Progenitor cell of endocrine pancreas (in vitro differentiated cells): ENCODE measurements at places on chromosomes 3 and 15.
A peak's percentile ranks its signal among the peaks of the same experiment; 100 is the strongest.

- no peak for DNase-seq
These were observed 17.4 kb downstream of the PLXNB1 start for GRCh38 chr3:48412375-48413001.

- DNase-seq: no peak
These were observed 20.3 kb downstream of the CHMP2B start for GRCh38 chr3:87247430-87247773.

DNA sequence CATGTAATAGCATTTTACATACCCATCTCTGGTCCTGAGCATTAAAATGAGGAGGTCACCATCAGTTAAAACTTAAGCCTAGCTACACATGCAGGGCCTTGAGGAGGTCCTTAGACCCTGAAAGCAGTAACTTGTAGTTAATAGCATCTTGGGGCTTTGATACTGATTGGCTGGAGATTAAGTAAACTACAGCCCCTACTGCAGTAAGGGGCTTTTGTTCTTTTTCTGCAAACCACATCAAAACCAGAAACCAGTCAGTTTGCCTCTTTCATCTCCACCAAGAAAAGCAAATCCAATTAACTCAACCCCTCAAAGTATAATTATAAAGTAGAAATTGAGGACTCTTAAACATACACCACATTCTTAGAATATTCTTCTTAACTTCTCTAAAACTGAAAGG lies 622.7 kb downstream of the ZPLD1 start:
- no peak for DNase-seq

- no peak for DNase-seq
These were observed 10.0 kb downstream of the FSTL1 start for GRCh38 chr3:120440762-120441161.

GRCh38 chr3:180881065-180881801 lies 31.2 kb upstream of the FXR1 start:
- DNase-seq: no peak

DNA sequence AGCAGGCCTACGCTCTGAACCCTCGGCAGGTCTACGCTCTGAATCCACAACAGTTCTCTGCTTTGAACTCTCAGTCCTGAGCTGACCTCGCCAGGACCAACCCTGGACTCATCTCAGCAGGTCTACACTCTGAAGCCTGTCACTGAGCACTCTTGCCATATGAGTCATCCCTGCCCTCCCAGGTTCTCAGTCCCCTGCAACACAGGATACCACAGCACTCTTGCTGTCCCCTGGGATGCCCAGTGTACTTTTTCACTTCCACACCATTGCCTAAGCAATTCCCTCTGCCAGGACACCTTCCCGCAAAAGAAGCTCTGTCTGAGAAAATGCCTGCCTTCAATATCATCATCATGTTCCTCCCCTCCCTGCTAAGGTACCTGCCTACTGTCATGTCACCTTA lies 42.0 kb downstream of the NUP210 start:
- DNase-seq: no peak

DNA sequence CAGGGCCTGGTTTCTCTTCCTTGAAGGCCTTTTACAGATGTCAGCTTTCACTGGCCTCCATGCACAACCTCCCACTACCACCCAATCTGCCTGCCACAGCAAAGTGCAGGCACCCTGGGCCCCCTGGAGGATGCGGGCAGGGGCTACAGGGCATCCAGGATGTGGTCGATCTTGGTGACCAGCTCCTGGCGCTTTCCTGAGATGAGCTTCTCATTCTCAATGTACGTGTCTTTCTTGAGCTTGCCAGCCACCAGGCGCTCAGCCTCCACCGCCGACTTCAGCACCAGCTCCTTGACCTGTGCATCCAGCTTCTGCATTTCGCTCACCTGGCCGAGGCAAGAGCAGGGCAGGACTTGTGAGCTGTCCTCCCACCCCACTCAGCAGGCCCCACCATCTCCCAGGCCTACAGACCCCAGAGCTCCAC lies 30.3 kb downstream of the RPN1 start:
- no peak for DNase-seq

GRCh38 chr3:10518506-10519150 lies 13.2 kb upstream of the ATP2B2 start:
- no peak for DNase-seq

- no peak for DNase-seq
These were observed 47.1 kb downstream of the TFG start for GRCh38 chr3:100756441-100756840.

- DNase-seq: no peak
These were observed 63.9 kb upstream of the HES1 start for GRCh38 chr3:194072097-194072428.

DNA sequence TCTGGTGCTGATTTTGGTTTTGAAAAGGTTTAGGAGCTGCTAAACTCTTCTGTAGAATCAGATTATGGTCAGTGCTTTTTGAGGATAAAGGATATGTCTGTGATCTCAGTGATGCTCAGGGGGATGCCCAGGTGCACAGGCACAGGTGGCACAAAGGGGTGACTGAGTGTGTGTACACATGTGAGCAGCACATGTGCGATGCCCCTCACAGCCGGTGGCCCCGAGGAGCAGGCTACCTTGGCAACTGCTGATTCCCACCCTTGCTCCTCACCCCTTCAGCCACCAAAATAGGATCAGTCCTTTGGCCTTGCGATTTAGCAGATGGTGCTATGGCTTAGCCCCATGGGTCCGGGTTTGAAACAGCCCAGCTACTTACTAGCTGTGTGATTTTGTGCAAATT lies 51.1 kb downstream of the POMGNT2 start:
- peak; percentile 1 for DNase-seq

DNA sequence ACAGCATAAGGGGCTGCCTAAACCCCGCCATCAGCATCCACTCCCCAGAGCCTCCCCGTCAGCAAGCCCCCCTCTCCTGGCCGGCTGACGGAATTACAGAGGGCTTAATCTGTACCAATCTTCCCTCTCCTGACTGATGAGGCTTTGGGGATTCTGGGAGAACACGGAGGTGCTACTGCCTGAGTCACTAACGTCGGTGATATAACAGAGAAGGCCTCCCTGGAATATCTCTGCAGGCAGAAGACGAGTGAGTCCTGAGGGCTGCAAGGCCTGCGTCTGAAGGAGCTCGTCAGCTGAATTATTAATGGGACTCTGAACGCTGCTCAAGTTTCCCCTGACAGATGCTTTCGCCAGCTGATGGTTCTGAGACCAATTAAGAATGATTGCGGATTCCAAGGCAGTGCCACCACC lies 147.7 kb downstream of the XXYLT1 start:
- DNase-seq: no peak

DNA sequence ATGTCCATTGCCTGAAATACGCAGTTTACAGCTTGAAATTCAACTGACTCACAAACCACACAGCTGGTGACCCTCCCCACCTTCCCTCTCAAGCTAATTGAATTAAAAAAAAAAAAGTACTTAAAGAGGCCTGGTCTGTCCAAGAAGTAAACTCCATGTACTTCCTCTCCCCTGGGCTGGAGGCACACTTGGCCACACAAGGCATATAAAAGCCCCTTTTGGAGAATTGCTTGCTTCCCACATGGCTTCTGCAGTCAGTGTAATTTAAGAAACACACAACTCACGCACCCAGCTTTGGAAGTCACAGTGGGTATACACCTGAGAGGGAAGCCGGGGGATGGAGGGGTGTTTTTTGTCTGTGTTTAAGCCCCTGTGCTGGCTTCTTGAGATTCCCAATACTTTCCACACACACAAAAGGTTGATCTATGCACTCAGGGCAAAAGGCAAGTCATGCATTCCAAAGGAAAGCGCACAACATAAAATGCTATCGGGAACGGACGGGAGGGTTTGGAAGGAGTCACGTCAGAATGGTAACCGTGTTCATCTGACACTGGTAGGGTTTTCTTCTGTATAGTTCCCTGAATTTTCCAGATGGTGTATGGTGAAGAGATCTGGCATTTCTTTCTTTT lies 106.6 kb upstream of the ALDH1A3 start:
- DNase-seq: no peak

- DNase-seq: no peak
These were observed 135.2 kb downstream of the ECT2 start for GRCh38 chr3:172885704-172886103.

- DNase-seq: no peak
These were observed 6.2 kb downstream of the SEMA5B start for GRCh38 chr3:123021388-123021787.

DNA sequence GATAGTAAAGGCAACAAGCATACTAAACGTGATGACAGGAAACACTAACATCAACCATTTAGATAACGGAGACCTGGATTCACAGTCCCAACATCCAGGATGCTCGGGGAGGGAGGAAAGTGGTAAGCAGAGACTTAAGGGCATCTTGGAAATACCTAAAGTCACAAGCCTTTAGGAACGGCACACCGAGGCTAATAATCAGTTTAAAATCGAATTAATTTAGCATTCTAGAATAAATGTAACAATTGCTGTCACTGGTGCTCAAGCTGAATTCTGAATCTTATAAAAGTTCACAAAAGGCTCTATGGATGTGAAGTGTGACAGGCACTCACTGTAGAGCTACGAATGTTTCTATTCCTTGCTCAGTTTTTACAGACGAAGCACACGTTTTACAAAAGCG lies 1.3 kb downstream of the CD47 start:
- no peak for DNase-seq

- DNase-seq: no peak
These were observed 43.9 kb upstream of the RYK start for GRCh38 chr3:134294302-134295280.

DNA sequence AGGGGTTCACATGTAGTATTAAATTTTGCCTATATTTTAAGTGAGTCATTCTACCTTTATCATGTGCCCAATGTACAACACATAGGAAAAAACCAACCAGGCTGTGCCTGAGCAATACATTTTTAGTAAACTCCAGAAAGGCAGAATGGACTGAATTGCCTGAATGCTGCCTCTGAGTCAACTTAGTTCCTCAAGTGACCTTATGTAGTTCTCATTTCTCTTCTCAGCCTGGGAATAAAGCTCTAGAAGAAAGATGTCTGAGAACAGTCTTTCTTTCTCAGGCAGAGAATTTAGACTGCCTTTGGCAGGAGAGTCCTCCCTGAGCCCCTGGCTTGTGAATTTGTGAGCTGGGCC lies 13.0 kb downstream of the ST3GAL6 start:
- no peak for DNase-seq

DNA sequence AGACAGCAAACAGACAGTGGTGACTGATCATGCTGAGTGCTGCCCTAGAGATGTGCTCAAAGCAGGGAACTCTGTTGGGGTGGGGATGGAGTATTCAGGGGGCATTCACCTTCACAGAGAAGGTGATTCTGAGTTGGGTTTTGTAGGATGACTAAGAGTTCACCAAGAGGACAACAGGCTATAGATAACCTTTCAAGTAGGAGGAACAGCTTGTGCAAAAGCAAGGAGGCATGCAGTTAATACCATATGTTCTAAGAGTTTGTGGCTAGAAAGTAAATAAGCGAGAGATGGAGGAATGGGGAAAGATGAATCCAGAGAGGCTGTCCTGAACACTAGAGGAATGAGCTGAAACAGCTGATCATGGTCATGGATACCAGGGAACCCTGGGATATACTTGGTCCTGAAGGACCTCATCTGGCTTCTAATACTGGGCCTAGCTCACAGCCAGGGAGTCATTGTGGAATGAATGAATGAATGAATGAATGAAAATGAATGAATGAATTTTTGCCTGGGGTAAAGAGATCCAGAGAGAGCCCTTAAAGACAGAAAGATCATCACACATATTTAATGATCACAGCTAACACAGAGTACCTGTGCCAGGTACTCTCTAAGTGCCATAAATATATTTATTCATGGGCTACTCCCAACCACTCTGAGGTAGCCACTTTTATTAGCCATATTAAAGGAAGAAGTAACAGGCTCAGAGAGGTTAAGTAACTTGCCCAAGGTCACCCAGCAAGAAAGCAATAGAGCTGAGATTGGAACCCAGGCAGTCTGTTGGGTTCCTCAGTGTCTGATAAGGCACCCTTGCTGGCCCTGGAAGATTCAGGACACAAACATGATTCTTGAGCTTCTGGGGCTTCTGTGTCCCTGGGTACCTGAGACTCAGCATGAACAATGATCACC lies 22.0 kb downstream of the SMAD6 start:
- DNase-seq: no peak

DNA sequence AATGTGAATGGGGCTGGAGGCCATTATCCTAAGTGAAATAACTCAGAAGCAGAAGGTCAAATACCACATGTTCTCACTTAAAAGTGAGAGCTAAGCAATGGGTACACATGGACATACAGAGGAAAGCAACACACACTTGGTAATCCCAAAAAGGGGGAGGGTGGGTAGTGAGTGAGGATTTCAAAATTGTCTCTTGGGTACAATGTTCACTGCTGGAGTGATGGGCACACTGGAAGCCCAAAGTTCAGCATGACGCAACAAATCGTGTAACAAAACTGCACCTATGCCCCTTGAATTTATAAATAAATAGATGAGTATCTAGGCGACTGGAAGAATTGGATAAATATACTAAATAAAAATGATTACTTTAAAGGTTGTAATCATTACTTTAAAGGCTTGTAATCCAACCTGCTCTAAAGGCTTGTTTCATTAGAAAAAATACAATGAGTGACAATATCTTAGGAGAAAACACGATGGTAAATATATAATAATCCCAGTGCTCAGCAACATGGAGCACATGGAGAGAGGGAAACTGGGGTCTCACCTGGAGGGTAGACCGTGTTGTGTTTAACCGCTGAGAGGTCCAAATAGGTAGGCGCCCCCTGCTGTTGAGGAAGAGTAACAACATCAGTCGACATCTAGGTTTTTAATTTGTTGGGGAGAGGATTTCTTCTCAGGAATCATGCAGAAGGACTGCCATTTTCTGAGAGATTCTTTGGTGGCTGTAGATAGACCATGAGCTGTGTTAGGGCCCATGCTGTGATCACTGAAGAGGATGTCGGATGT lies 78.5 kb upstream of the ROBO1 start:
- DNase-seq: no peak

- DNase-seq: no peak
These were observed 5.4 kb downstream of the ZBTB47 start for GRCh38 chr3:42658771-42659390.

GRCh38 chr3:21752749-21753347 lies 1.8 kb upstream of the ZNF385D start:
- DNase-seq: no peak

DNA sequence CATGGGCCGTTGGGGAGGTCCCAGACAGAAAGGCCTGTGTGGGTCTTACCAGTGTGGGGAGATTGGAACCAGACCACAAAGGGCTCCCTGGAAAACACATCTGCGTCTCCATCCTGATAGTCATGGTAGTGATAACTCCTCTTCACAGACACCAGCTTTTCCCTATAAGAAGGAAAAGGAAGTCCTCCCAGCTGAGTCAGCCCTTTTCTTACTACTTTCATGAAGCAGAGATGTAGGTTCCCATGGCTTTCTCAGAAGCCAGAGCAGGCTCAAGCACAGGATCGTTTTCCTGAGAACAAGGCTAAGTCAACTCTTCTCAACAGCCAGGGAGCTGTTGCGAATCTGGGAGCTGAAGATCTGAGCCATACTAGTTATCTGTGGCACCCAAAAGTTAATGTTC lies 6.1 kb downstream of the DNASE1L3 start:
- DNase-seq: no peak

- no peak for DNase-seq
These were observed 84.3 kb downstream of the MTHFS start for GRCh38 chr15:79812541-79812940.
